ENCODE measurements at places on chromosomes 2 and 18.

- DNase-seq, result no peak
These were observed 81.2 kb downstream of the GFPT1 start for GRCh38 chr2:69305712-69306392.

DNA sequence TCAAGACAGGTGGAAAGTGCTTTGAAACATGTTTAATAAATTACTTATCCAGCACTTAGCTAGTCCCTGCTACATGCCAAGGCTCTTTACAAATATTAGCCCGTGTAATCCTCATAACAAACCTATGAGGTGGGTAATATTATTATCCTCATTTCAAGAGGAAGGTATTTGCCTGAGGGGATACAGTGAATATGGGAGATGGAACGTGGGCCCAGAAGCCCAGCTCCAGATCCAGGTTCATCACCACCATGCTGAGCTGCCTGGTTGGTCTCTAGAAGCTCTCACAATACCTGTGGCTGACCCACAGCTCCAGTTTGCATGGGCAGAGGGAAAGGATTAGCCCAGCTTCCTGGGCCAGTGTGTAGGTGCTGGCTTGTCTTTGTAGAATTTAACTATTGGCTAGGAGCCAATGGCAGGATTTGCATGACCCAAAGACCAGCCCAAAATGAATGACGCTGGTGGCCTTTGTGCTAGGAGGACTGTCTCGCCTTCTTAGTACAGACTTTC, 61.6 kb upstream of the ATP8B1 start:
- DNase-seq, result no peak

DNA sequence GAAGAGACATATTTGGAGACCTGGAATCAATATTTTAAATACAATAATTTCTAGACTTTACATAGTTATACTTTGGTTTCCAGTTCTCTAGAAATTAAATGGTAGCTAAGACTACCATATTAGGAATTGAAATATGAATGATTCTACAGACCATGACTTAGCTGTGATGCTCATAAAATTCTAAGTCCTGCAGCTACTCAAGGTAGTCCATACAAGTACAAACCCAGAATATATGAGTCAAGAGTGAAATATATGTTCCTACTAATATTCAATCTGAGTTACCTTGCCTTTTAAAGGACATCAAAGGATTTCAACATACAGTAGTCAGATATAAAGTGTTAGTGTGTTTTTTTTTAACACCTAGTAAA, 10.1 kb upstream of the SPOPL start:
- no peak for DNase-seq

- no peak for DNase-seq
These were observed 64.8 kb downstream of the NCAPH start for GRCh38 chr2:96400049-96401000.

GRCh38 chr2:190123956-190124355, 61.4 kb upstream of the MSTN start:
- no peak for DNase-seq

- no peak for DNase-seq
These were observed 38.3 kb downstream of the UGP2 start for GRCh38 chr2:63879876-63880433.
